ENCODE measurements at places on chromosomes 1 and 21.
A peak's percentile ranks its signal among the peaks of the same experiment; 100 is the strongest.

GRCh38 chr1:41847733-41848132 lies 71.0 kb downstream of the HIVEP3 start:
- no peak for DNase-seq

GRCh38 chr1:115440733-115441132 lies 102.7 kb upstream of the NGF start:
- DNase-seq, result no peak

DNA sequence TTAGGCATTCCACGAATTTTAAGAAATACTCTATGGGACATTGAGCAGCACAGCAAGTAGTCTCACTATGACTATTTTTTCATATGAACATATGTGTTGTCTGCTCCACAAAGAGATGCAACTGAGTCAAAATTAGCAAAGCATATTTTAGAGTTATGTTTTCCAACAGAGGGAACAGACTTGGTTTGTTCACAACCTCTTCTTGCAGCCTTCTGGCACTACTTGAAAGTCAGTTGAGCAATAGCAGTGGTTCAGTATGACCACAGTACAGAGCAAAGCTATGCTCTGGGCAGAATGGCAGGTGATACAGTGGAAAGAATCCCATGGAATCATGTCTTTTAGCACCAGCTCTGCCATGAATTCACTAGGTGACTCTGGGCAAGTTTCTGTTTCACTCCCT lies 5.2 kb downstream of the CCN1 start:
- no peak for DNase-seq

DNA sequence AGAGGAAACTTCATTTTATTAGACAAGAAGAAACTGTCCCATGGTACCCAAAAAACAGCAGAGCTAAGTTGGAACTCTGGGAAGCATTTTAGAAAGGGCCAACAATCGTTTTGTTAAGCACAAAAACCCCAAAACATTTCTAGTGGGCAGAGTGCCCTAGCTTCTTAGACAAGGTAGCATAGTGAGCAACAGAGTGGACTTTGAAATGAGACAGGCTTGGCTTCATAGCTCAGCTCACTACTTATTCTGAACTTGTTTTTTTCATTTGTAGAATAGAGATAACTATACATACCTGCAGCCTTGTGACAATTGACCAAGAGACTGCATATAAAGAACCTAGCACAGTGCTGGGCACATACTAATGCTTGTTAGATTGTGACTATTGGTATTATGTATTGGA lies 50.1 kb downstream of the HLX start:
- no peak for DNase-seq

GRCh38 chr21:25487046-25487594 lies 120.2 kb downstream of the MRPL39 start:
- no peak for DNase-seq

DNA sequence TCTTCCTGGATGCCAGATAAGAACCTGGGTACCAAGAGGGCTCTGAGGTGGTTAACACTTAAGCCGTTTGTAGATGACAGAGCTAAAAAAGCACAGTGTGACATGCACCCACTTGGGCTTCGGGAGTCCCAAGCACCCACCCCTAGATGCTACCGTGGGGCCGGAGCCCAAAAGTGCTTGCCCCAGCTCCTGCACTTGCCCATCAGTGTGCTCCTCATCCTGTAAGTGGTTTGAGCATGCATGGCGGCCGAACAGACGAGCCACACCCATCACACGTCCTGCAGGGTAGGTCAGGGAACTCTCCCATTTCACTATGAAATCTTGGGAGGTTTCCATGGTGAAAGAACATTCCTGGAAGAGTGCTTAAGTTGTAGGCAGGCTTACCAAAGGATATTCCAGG lies 158.9 kb upstream of the TNR start:
- no peak for DNase-seq

- DNase-seq, result no peak
Measured at GRCh38 chr1:224149709-224150108, 33.3 kb upstream of the DEGS1 start.

DNA sequence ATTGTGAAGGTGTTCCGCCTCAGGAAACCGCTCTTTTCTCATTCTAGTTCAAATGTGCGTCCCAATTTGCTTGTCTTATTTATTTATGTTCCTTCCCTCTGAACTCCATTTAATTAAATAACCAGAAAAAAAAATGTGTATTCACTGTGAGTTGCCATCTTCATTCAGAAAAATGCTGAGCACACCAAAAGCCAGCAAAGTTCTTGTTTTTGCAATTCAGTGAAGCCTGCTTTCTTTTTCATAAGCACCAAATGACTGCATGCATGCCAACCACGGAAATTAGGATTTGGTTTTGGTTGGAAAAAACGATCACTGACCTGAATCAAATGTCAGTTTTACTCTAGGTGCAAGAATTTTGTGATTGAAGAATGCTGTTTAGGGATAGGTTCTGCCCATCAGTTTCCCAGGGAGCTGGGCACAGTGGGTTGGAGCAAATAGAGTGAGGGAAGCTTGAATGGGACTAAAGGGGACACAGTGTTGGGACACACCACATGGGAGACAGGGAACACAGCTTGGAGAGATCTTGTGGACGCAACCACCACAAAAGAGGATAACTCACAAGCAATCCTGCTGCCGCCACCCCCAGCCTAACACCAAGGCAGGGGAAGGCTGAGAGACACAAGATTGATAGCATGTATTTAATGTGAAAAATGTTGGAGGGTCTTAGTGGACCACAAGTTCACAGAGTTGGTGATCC lies 183.4 kb upstream of the GALNT2 start:
- DNase-seq, result no peak

DNA sequence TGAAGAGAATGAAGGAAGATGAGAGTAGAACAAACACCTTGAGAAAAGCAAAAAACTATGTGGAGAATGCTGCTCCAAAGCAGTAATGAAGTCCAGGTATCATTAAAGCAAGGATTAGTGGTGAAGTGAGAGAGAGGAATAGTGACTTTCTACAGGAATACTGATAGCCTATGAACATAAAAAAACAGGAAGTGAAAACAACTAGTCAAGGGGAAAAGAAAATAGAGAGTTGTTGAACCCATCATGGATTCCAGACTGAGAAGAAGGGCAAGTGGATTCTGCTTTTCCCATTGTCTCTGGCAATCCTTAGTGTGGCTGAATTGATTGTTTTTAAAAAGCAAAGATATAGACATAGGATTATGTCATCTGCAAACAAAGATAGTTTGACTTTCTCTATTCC lies 119.9 kb upstream of the LHX8 start:
- no peak for DNase-seq

GRCh38 chr21:45797338-45797737 lies 153.8 kb downstream of the PCBP3 start:
- DNase-seq, result no peak

GRCh38 chr1:23589585-23589986 lies 30.3 kb upstream of the ID3 start:
- no peak for DNase-seq

- no peak for DNase-seq
Measured at GRCh38 chr1:32023351-32023750, 9.7 kb downstream of the KHDRBS1 start.

DNA sequence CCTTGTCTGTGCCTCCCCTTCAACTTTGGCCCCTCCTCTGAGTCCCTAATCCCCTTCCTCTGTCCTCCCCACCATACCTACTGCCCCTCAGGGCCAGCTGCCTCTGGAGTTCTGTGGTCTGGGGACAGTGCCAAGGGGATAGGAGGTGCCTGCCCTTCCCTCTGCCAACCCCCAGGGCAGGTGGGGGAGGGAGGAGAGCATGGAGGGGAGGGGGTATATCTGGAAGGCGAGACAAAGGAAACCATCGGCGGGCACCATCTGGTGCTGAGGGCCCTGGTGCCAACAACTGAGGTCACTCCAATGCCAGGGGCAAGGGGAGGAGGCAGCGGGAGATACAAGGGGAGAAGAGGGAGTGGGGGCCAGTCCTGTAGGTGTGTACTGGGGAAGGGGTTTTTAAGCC lies 9.6 kb downstream of the RAB25 start:
- no peak for DNase-seq

DNA sequence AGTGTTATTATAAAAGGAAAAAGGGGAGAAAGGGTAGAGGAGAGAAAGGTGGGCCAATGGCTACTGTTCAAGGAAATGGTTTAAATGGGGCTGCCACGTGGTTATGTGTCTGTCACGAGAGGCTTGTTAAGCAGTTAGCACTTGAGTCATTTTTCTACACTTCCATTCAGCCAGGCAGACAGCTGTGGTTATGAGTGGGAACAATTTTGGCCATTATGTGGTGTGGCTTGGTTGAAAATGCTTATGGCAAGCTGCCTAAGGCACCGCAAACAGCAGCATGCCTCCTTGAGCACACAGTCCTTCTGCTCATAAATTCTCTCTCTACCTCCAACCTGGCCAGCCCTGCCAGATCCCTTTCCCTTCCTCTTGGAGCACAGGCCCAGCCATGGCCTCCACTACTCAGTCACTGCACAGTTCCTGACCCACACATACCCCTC lies 3.2 kb upstream of the SRM start:
- DNase-seq, result no peak

GRCh38 chr1:62029704-62030103 lies 164.9 kb upstream of the L1TD1 start:
- no peak for DNase-seq

DNA sequence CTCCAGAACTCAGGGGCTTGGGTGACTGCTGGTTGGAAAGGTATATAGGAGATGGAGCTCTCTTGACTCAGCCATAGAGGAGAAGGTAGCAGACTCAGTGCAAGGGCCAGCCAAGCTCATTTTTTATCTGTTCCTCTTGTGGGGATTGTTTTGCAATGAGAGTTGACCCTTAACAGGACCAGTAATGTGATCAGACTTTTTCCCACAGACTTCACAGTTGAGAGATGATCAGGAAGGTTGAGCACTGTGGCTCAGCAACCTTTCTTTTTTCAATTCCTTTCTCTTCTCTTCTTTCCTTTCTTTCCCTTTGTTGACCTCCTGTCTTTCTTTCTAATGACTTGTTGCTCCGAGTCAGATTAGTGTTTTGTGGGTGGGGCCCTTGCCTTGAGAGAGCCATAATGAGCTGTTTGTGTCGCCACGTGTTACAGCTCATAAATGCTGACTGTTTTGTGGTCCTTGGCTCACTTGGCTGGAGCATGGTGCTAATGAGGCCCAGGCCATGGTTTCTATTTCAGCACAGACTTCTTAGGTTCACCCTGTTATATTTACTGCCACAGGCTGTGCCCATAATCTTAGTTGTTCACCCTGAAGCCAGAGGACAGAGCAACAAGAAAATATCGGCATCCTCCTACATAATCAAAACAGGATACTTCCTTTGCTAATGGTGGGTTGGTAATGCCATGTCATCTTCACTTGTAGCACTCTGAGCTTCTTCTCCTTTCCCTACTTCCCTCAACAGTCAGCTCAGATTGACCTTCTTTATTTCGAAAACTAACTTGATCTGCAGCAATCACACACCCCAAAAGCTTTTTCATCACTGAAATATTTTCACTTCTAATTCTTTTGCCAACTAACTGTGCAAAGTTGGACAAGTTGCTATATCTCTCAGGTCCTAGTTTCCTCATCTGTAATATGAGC lies 13.9 kb downstream of the ADAM30 start:
- DNase-seq, result no peak

DNA sequence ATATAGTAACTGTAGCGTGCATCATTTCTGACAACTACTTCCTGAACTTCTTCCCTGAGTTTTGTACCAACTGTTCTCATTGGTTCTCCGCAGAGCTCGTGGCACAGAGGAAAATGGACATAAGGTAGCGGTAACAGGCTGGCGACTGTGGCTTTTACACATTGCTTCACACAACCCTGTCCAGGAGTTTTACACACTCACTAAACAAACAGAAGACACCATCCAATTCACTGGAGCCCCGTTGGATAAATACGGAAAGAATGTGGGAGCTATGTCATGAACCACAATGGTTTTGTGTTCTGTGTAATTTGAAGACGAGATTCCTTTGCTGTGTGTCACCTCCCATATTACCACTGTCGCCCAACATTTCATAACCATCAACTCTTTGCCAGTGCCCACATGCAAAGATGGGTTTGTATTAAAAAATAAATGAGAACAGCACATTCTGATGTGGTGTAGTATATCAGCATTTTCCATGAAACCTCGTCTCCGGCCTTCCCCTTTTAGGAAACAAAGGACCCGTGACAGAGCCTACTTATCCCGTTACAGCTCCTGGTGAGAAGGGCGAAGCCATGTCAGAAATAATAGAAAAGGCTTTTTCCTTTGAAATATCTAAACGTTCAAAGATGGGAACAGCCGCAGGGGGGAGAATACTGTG lies 47.4 kb upstream of the ENAH start:
- DNase-seq, result peak; percentile 53

DNA sequence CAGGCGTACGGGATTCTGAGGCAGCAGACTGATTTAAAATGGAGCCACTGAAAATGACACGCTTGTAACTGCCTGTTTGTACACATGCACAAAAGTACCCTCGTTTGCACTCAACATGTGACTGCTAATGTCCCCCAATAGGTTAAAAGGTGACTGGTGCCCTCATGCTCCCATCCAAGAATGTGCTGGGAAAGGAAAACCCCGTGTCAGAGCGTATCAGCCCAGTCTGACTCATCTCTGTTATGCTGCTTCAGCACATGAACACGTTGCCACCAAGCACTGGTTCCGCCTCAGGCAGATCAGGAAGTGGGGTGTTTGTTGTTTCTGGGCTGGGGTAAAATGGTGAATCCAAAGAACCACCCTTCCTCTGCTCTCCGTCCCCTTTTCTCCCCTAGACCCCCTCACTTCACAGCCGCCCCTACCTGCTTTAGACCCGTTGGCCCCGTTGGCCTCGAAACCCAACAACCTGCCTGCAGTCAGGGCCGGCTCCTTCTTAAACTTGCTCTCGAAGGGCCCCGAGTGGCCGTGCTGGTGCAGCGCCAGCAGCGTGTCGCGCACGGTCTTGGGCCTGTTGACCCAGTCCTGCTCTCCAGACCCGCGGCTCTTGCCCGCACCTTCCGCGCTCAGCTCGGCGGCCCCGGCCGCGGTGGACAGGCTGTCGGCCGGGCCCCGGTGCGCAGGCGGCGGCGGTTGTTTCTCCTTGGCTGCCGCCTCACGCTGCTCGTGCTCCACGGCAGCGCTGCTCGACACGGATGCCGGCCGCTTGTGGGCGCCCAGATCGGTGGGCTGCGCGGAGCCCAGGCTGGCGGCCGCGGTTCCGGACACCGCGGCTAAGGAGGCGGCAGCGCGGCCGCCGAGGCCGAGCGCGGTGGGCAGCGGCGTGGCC lies 1.7 kb downstream of the IRF2BP2 start:
- peak; percentile 91 for DNase-seq

DNA sequence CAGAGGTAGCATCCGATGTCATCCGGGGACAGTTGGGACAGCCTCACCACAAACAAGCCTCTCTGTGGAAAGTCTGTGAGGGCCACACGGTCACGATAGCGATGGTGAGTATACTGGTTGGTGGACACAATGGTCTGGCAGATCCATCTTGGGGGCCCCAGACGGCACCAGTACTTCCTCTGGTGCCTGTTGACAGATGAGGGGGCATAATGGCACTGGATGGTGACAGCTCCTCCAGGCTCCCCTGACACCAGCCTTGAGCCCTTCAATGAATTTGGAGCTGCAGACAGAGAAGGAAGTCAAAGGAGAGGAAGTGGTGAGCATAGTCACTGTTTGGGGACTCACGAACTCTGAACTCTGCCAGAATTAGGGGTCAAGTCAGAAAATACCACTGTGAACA lies 8.0 kb downstream of the FCAMR start:
- no peak for DNase-seq

GRCh38 chr1:82152356-82153271 lies 351.9 kb downstream of the ADGRL2 start:
- no peak for DNase-seq
